HT1080 (cell line): ENCODE measurements at places on chromosomes 13 and 19. TPM values are rescaled to one million over a fixed set of nuclear protein-coding genes. Genes with fewer than 3 reads are reported as not detected.

Gene ARHGAP33
- 1.3 and 1.8 TPM in 2 replicates for total RNA-seq

- DNase-seq, result no peak
Measured at GRCh38 chr19:954672-955494, 29.0 kb downstream of the ARID3A start.

GRCh38 chr19:5153601-5154128 lies 184.8 kb downstream of the KDM4B start:
- DNase-seq, result no peak

- no peak for DNase-seq
Measured at GRCh38 chr19:49374665-49375434, 11.2 kb downstream of the DKKL1 start.

DNA sequence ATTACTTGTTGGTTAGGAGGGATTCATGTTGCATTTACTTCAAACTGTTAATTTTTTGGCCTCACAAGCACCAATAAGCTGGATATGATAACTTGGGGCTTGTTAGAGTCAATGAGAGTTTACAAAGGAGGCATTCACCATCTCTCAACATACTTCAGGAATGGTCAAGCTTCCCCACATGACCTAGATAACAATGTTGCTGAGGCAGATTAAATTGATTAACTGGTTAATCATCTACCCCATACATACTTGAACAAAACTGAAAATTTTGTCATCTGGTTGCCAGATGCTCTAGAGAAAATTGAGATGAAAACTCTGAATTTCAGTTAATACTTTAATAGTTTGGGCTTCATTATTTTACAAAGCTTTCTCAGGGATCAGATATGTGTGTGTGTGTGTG lies 43.0 kb upstream of the UBL3 start:
- no peak for DNase-seq

DNA sequence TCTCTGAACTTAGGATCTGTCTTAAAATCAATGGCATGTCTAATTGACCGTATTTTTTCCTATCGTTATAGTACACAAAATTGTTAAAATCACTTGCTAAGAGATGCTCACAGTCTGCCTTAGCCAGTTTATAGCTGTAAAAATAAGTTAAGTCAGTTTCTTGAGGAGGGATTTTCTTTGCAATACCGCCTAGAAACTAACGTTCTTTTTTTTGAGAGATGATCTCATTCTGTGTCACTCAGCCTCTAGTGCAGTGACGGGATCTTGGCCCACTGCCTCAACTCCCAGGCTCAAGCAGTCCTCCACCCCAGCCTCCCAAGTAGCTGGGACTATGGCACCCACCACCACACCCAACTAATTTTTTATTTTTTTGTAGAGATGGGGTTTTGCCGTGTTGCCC lies 4.4 kb downstream of the CKAP2 start:
- DNase-seq, result peak; percentile 89

Gene MICOS13
- total RNA-seq, result 234 and 256 TPM in 2 replicates
